ENCODE measurements at places on chromosomes 13 and 19. TPM values are rescaled to one million over a fixed set of nuclear protein-coding genes. Genes with fewer than 3 reads are reported as not detected.

DNA sequence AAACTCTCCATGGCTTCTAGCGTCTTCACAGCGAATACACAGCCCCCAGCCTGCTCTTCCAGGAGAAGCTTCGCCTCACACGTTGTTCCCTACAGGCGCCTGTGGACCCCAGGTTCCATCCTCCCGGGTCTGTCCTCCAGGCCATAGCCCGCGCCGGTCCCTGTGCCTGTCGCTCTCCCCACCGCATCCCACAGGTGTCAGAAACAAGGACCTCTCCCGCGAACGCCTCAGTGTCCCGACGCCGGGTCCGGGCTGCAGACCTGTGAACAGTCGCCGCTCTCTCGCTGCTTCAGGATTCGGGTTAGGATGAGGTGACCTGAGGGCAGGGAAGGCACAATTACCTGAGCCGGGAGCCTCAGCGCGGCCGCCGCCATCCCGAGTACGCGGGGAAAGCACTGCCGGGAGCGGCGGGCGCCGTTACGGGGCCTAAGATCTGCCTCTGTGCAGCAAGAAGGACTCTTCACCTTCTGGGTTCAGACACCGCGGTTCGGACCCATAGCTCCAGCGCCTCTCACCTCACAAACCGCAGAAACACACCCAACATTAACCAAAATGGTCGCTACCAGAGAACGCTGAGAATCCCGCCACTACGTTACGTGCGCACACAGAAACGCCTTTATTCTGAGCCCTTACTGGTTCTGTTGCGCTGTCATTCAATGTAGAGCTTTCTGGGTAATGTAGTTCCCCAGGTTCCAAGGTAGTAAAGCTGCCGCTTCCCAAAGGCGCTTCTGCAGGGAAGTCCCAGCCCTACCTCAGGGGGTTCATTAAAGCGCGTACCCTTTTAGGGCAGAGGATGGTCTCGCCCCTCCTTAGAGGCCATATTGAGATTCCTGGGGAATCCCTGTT is at the start of gene ZNF418:
TSS of gene ZNF418 (minus strand) at position 583 of the 846 bp plus-strand sequence. CDS start 1,580 bp downstream, outside the sequence.
- no peak for DNase-seq

- no peak for DNase-seq
Observed at GRCh38 chr19:14342809-14343208, 38.4 kb upstream of the ADGRE5 start.

DNA sequence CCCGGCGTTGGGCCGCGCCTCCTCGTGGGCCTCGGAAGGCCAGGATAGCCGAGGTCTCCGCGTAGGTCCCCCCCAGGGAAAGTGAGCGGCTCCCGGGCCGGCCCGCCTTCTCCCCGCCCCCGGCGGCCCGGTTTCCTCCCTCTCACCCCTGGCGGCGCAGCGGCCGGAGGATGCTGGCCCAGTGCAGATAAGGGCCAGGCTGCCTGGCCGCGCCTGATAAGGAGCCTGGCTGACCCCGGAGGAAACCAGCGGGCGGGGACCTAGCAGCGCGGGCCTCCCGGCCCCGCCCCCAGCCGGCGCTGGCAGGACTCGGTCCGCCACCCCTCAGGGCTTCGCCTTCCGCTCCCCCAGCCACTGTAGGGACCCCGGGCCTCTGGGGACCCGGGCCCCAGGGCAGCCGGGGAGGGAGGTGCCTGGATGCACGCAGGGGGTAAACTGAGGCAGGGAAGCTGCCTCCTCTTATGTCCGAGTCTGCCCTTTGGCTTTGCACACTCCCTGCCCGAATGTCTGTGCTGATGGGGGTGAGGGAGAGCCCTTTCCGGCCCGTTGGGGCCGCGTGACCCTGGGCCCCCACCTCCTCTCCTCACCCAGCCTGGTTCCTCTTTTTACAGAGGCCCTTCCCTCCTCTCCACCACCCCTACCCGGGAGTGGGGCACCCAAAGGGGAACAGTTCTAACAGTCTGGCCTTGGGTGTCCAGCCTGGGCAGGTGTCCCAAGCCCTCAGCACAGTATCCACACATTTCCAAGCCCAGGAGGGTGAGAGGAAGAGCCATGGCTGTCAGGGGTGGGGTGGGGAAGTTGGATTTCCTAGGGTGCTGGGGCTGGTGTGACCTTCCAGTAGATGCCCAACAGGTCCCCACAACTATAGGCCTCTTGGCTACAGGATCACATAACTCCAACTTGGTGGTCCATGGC is at the start of gene LYL1:
TSS of gene LYL1 (minus strand) at position 193 of the 915 bp plus-strand sequence. CDS start 1,687 bp downstream, outside the sequence.
- no peak for DNase-seq

- no peak for DNase-seq
Observed at GRCh38 chr19:12244370-12244769, 50.3 kb downstream of the ZNF44 start.

DNA sequence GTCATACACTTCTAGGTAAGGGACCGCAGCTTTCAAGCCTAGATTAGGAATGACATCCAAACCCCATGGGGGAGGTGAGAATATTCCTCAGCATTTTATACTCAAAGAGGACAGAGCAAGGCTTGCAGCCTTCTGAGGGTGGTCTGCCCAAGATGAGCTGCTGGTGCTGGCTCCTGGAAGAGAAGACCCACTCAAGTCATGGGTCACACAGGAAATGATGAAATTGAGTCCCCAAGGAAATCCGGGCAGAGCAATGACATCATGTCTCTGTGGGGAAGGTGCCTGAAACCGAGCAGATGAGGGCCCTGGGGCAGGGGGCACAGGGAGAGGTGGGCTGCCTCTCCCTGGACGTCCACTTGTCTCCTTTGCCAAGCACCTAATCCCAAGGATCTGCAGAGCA is 468.7 kb downstream of the TSHZ3 start:
- no peak for DNase-seq

- DNase-seq = no peak
Observed at GRCh38 chr13:99257291-99257690, 888 bp downstream of the GPR18 start.

- no peak for DNase-seq
Observed at GRCh38 chr13:114101358-114102130, 30.9 kb downstream of the RASA3 start.

GRCh38 chr13:108769213-108770070 is 140.0 kb downstream of the MYO16 start:
- DNase-seq = no peak

- peak; percentile 15 for DNase-seq
Observed at GRCh38 chr19:51020988-51021651, 1.6 kb upstream of the KLK10 start.

DNA sequence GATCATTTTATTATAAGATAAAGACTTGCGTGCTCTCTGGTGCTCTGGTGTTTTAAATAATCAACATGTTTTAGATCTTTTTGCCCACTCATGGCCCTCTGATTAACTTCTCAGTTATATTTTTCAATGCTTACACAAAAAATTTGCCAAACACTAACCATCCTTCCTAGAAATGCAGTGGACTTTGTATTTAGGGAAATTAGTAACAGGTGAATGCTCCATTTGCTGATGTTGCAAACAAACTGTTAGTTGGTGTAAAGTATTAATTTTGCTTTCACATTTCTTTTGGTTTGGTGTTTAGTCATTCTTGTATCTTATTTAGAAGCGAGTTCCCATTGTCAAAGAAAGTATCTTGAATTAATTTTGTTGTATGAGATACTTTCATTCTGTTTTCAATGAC is 2.7 kb downstream of the KL start:
- no peak for DNase-seq

DNA sequence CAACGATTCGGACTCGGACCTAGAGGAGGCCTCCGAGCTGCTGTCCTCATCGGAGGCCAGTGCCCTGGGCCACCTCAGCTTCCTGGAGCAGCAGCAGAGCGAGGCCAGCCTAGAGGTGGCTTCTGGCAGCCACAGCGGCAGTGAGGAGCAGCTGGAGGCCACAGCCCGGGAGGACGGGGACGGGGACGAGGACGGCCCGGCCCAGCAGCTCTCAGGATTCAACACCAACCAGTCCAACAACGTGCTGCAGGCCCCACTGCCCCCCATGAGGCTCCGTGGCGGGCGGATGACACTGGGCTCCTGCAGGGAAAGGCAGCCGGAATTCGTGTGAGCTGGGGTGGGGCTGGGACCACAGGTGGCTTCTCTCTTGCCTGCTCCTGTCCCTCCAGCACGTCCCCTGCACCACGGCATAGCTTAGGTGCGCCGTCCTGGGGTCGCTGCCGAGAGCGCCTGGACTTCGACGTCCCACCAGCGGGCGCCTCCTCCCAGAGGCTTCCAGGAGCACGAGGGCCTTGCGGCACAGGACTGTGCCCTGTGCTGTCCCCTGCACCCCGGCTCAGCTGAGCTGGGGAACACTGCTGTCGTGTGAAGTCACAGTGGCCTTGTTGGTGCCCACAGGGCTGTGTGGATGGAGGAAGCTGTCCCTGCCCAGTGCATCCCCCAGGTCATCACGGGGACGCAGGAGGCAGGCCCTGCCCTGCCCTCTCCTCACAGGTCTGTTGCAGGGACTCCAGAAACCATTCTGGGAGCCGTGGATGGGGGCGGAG is 9.3 kb downstream of the POLR2E start:
- DNase-seq = no peak

- DNase-seq = no peak
Observed at GRCh38 chr13:21453387-21454081, 5.6 kb downstream of the ZDHHC20 start.

- DNase-seq = no peak
Observed at GRCh38 chr13:51154029-51154555, 43.0 kb upstream of the C13orf42 start.

DNA sequence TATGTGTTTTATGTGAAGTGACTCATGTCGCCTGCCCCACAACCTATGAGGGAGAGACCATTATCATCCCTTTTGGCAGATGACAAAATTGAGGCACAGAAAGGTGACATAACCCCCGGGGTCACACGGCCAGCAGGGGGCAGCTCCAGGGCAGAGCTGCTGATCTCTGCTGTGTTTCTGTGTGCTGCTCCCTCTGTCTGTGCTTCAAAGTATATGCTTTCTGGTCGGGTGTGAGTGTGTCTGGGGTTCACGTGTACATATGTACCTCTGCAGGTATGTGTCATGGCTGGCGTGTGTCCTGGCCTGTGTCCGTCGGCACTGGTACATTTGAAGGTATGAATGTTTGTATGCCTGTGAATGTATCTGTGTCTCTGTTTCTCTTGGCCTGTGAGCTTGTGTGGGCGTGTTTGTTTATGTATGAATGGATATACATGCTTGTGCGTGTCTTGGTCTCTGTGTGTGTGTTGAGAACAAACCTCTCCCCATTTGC is 7.1 kb downstream of the LIPE start:
- DNase-seq = no peak

- DNase-seq = no peak
Observed at GRCh38 chr19:8113017-8113416, 36.4 kb downstream of the FBN3 start.

GRCh38 chr13:65292488-65292901 is 1937.6 kb downstream of the PCDH9 start:
- DNase-seq = no peak

DNA sequence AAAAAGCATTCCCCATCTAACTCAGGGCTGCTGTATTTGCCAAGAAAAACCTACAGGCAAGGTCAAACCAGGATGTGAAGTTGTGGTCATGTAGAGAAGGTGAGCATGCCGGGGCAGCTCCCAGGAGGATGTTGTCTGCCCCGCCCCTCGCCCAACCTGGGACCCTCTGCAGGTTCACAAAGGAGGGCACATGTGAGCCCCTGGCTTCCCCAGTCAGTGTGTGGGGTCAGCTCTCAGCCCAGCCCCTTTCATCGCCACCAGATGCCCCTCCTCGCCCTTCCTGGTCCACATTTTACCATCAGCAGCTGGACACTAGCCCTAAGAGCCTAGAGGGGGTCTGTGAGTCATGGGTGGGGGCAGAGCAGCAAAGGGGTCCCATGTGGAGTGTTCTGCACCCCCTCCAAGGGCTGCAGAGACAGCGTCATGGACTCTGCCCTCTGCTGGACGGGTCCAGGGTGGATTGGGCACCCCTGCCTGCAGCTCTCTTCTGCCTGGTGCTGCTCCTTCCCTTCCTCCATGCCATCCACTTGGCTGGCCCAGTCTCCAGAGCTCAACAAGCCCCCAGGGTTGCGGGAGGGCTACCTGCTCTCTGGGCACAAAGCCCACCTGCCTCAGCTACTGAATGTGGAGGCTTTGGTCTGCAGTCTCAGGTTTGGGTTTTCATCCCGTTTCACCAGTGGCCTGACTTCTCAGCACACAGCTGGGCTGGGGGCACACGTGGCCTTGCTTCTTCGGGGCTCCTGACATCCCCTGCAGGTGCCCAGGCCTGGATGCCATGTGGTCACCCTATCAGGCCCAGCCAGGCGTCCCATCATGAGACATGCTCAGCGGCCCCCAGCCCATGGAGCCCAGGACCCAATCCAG is 3.7 kb downstream of the PLEKHF1 start:
- DNase-seq = no peak

DNA sequence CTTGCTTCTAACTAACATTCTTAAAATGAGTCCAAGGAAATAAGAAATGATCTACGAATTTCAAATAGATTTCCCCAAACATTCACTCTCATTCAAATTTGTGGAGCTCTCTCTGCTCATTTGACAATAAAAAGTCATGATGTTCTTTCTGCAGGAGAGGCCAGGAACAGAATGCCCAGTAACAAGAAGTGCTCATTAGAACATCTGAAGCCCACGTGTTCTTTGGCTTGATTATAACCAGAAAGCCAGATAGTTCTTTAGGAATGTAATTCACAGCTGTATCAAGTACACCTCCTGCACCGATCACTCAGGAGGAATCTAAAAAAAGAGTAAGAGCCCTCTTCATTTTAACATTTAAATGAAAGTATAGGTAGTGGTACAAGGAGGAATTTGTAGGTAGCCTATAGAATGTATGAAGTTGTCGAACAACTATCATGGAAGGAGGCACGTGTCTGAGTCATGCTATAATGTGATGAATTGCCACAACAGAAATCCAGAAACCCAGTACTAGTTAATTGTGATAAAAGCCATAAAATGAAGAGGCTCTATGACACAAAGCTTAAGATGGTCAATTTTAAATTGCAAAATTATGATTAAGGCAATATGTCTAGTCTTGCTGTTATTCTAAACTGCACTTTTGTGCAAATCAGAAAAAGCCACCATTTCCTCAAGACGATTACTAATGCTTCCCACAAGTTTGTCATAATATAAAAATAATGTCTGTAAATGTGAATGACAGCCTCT is 12.8 kb downstream of the MEDAG start:
- DNase-seq = no peak

GRCh38 chr19:7355151-7355820 is 6.5 kb downstream of the ARHGEF18 start:
- no peak for DNase-seq

CDX2 gene
- not detected for total RNA-seq

PSG5 gene
- 0.82 TPM for total RNA-seq

CHST8 gene
- not detected for total RNA-seq

ERCC5 gene
- total RNA-seq = 130 TPM

AMH gene
- total RNA-seq = 0.58 TPM

GRIK5 gene
- total RNA-seq = not detected

FPR1 gene
- not detected for total RNA-seq
